NCI-H2081 treated with DMSO at 0.1 percent for 48 hours (cell line): ENCODE measurements at places on chromosomes 11 and 22.

GRCh38 chr11:64764040-64764611 lies 4.4 kb upstream of the PYGM start:
- no peak for DNase-seq

- DNase-seq = no peak
These were observed 151.1 kb upstream of the CHORDC1 start for GRCh38 chr11:90373971-90374370.

DNA sequence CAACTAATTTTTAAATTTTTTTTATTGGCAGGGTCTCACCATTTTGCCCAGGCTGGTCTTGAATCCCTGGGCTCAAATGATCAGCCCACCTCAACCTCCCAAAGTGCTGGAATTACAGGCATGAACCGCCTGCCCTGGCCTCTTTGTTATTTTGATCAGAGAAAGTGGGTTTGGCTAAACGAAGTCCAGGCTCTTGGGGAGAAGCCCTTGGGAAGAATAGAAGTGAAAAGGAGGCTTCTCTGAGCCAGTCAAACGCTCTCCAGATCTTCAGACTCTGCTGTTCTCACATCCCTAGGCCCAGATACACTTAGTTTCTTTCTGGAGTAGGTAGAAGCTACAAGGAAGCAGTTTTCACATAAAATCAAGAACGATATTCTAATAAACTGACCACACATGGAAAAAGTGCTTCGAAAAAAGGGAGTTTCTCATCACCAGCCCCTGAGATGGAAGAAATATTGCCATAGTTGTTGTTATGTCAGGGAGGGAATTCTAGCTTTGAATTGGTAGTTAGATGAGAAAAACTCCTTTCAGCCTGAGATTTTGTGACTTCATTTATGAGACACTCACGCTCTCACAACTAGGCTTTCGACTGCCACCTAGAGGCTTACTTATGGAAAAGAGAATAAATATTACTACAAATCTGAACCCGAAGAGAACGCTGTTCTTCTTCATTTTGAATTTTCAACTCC lies 41.7 kb upstream of the AQP11 start:
- DNase-seq = peak; percentile 39

GRCh38 chr11:101336858-101337257 lies 207.2 kb upstream of the PGR start:
- DNase-seq = peak; percentile 41

GRCh38 chr22:24805790-24806662 lies at the start of gene SGSM1:
Gene SGSM1, plus strand, starts transcription at chr22:24806211. Its CDS starts 115 bp downstream, at chr22:24806326.
- DNase-seq = no peak

- DNase-seq = no peak
These were observed 6.4 kb upstream of the ADORA2A start for GRCh38 chr22:24420977-24421343.

DNA sequence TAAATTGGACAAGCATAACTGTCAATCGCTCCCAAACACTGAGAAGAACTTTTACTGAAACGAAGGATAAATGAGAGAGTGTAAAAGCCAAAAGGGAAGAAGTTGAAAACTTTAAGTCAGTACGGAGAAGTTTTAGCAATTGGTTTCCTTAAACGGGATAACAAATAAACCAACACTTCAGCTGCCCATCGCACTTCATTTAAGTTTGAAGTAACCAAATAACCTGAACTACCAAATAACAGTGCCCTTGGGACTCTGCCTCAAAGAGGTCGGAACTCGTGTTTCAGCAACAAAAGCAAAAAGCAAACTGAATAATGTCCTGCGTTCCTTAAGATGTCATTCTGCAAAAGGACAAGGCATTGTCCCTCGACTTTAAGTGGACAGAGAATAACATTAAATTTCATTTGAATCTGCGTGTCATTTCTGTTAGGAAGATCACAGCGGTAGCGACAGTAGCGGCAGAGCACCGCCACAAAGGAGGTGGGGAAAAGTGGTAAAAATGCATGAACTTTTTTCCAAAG lies 127.0 kb upstream of the C11orf58 start:
- DNase-seq = no peak
